Lower lobe of right lung (tissue), 2 donors: ENCODE measurements at places on chromosomes 13 and 19. TPM values are rescaled to one million over a fixed set of nuclear protein-coding genes. Genes with fewer than 3 reads are reported as not detected.

DNA sequence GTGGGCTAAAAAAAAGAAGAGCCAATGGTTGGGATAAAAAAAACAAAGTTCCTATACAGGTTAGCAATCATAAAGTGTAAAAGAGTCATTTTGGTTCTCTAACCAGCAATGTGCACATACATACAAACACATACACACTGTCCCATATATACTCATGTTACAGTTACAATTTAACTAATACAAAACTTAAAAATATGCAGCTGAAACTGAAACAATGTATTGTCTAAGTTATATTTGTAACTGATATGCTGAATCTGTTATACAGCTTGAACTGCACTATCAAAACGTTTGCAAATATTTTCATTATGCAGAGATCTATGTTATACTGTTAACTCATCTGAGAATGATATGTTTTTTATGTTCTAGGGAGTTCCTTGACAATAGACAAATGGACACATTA lies 173.7 kb downstream of the KLF12 start:
- DNase-seq, result no peak
- no peaks in the 10 kb centered on the region for H3K36me3 ChIP-seq

DNA sequence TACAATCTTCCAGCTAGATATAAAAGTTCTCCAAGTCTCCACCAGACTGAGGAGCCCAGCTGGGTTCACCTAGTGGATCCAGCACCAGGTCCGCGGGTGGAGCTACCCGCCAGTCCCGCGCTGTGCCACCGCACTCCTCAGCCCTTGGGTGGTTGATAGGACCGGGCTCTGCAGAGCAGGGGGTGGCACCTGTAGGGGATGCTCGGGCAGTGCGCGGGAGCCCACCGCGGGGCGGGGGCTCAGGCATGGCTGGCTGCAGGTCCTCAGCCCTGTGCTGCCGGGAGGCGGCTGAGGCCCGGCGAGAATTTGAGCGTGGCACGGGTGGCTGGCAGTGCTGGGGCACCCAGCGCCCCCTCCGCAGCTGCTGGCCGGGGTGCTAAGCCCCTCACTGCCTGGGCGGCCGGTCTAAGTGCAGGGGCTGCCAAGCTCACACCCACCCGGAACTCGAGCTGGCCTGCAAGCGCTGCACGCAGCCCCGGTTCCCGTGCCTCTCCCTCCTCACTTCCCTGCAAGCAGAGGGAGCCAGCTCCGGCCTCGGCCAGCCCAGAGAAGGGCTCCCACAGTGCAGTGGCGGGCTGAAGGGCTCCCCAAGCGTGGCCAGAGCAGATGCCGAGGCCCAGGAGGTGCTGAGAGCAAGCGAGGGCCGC lies 542.8 kb upstream of the PCDH9 start:
- H3K4me1 ChIP-seq, result no peaks in the 10 kb centered on the region
- H3K27me3 ChIP-seq, result no peaks in the 10 kb centered on the region
- H3K4me3 ChIP-seq, result no peak overlapping the region
- DNase-seq, result no peak
- H3K36me3 ChIP-seq, result no peaks in the 10 kb centered on the region
- H3K27ac ChIP-seq, result no peak overlapping the region

- no peaks in the 10 kb centered on the region for H3K27me3 ChIP-seq
- H3K4me1 ChIP-seq, result peaks cover 40% of the 10 kb centered on the region
- H3K27ac ChIP-seq, result peak overlapping the region; percentile 68
- peaks cover 20% of the 10 kb centered on the region for H3K36me3 ChIP-seq
Observed at GRCh38 chr19:49515767-49516166, 3.3 kb downstream of the FCGRT start.

- H3K27me3 ChIP-seq, result no peaks in the 10 kb centered on the region
- H3K4me3 ChIP-seq, result peak overlapping the region; percentile 46
- no peaks in the 10 kb centered on the region for H3K36me3 ChIP-seq
- H3K27ac ChIP-seq, result peak overlapping the region; percentile 60
Observed at GRCh38 chr19:6802336-6803035, 30.0 kb downstream of the VAV1 start.

GRCh38 chr19:6654347-6655310 lies 15.3 kb downstream of the TNFSF14 start:
- H3K27me3 ChIP-seq, result peaks cover 21% of the 10 kb centered on the region
- no peaks in the 10 kb centered on the region for H3K4me1 ChIP-seq
- H3K27ac ChIP-seq, result no peak overlapping the region
- no peak for DNase-seq
- no peaks in the 10 kb centered on the region for H3K36me3 ChIP-seq
- no peak overlapping the region for H3K4me3 ChIP-seq

DNA sequence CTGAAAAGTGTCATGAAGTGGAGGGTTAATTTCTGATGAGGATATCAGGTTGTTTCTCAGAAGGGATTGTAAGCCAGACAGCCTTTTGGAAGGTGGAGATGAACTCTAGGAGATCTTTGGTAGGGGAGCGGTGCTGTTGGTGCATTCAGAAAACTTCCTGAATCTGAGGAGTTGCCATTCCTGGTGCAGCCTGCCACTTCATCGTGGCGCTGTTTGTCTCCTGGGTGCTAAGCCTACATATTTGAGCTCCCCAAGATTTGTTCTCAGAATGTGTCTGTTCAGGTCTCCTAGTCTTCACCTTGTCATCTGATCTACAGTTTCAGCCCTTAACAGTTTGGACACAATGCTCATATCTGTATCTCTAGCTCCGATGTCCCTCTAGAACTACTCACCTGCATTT lies 285.6 kb downstream of the MTUS2 start:
- no peak overlapping the region for H3K27ac ChIP-seq
- H3K27me3 ChIP-seq, result peaks cover 4% of the 10 kb centered on the region
- no peak overlapping the region for H3K4me3 ChIP-seq

DNA sequence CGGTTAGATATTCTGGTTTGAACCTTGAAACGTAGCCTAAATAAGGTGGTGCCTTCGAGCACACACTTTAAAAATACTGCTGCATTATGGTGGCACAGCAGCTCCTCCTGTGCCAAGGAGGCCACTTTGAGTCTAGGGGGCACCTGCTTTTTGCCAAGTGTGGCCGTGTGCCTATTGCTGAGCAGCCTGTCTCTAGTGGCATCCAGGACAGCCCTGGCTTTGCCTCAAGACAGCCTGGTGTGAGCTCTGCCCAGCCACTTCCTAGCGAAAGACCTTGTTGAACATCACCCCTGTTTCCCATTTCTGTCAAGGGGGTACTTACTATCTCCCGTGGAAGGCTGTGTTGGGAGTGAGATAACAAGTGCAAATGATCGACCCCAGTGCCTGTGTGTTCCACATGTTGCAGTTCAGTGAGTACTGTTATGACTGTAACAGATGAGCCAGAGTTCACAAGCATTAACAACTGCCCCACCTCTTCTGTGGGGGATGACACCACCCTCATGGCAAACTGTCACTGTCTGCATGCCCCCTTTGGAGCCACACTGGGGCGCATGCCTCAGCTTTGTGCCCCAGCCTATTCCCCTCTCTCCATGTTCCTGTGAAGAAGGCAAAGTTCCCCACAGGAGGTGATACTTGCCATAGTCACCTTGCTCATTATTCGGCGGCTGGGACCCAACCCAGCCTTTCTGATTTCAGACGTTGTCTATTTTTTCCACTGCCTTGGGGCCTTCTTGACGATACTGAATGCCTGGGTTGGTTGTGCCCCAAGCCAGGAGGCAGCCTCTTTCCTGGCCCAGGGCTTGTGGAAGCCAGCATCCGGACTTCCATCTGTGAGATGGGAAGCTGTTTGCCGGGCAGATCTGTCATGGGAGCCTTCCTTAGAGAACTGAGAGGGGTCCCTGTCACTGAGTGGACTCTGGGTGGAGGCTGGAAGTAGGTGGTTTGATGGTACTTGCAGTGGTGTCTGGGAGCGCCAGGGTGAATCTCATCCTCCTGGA lies 5.4 kb downstream of the GATAD2A start:
- no peaks in the 10 kb centered on the region for H3K36me3 ChIP-seq
- no peak overlapping the region for H3K4me3 ChIP-seq
- H3K27ac ChIP-seq, result no peak overlapping the region
- no peak for DNase-seq

- peak; percentile 41 for DNase-seq
- H3K4me1 ChIP-seq, result peaks cover 11% of the 10 kb centered on the region
- H3K36me3 ChIP-seq, result peaks cover 65% of the 10 kb centered on the region
- no peak overlapping the region for H3K27ac ChIP-seq
- H3K27me3 ChIP-seq, result no peaks in the 10 kb centered on the region
- no peak overlapping the region for H3K4me3 ChIP-seq
Observed at GRCh38 chr19:54107876-54108490, 5.3 kb downstream of the NDUFA3 start.

GRCh38 chr13:75479102-75479740 lies 2.7 kb downstream of the TBC1D4 start:
- DNase-seq, result no peak
- H3K4me1 ChIP-seq, result peaks cover 25% of the 10 kb centered on the region
- peak overlapping the region; percentile 88 for H3K4me3 ChIP-seq
- no peak overlapping the region for H3K27ac ChIP-seq
- no peaks in the 10 kb centered on the region for H3K36me3 ChIP-seq
- no peaks in the 10 kb centered on the region for H3K27me3 ChIP-seq

GRCh38 chr19:51531349-51532315 lies at the start of gene SIGLEC6:
Gene SIGLEC6, minus strand, starts transcription at chr19:51531670. Its CDS starts 22 bp downstream, at chr19:51531648.
- H3K36me3 ChIP-seq, result no peaks in the 10 kb centered on the region
- H3K4me1 ChIP-seq, result no peaks in the 10 kb centered on the region
- peak within 1 kb of the TSS; percentile 3 for H3K4me3 ChIP-seq
- no peak within 1 kb of the TSS for H3K27ac ChIP-seq
- DNase-seq, result peak; percentile 84

DNA sequence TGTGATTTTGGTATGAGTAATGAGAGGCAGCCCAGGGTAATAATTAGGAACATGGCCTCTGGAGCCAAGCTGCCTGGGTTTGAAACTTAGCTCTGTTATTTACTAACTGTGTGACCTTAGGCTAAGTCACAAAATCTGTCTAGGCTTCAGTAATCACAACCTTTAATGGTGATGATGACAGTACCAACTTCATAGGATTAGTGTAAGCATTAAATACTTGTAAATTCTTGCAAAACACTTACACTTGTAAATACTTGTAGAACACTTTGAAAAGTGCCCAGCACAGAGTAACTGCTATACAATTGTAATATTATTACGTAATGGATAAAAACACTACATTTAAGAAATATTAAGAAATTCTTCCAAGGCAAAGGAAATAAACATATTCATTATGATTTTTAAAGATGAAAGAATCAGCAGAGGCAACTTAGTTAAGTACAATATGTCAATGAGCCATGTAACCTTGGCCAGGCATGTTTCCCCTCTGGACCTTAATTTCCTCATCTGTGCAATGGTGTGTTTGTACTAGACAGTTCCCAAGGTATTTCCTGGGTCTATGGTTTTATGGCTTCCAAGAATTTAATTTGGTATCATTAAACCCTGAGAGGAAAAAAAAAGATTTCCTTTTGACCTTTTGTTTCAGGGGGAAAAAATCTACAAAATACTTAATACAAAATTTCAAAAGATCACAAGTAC lies 628.5 kb upstream of the KLHL1 start:
- H3K27ac ChIP-seq, result no peak overlapping the region
- H3K4me3 ChIP-seq, result no peak overlapping the region
- DNase-seq, result no peak
- H3K36me3 ChIP-seq, result no peaks in the 10 kb centered on the region
- H3K27me3 ChIP-seq, result no peaks in the 10 kb centered on the region
- H3K4me1 ChIP-seq, result no peaks in the 10 kb centered on the region

DNA sequence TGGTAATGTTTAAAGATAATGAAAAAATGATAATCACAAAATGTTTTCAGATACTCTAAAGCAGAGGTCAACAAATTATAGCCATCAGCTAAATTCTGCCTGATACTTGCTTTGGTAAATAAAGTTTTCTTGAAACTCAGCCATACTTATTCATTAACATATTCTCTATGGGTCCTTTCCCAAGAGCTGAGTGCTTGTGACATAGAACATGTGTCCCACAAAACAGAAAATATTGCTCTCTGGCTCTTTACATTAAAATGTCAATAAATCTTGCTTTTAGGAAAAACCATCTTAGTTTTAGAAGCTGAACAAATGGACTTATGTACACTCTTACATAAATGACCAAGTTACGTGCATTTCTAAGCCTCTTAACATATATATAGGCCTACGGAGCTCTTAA lies 307.1 kb downstream of the DCT start:
- no peaks in the 10 kb centered on the region for H3K4me1 ChIP-seq
- H3K4me3 ChIP-seq, result no peak overlapping the region
- H3K27ac ChIP-seq, result no peak overlapping the region
- no peaks in the 10 kb centered on the region for H3K27me3 ChIP-seq
- no peaks in the 10 kb centered on the region for H3K36me3 ChIP-seq
- no peak for DNase-seq

DNA sequence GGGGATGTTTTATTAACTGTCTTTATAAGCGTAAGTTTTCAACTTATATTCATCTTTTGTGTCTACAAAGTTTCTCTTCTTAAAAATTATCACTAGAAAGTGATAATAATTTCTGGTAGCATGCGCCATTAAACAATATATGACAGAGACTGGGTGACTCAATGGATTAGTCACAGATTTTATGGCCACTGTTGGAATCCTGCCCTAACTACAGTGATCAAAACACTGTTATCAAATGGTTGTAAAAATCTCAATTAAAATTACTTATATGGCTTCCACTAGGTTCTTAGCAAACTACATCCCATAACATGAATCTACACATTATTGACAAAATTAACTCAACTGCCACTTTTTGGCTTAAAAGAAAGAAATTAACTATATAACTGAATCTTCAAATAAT lies 350.0 kb downstream of the DACH1 start:
- H3K4me1 ChIP-seq, result no peaks in the 10 kb centered on the region
- DNase-seq, result no peak
- H3K27ac ChIP-seq, result no peak overlapping the region
- H3K27me3 ChIP-seq, result no peaks in the 10 kb centered on the region

DNA sequence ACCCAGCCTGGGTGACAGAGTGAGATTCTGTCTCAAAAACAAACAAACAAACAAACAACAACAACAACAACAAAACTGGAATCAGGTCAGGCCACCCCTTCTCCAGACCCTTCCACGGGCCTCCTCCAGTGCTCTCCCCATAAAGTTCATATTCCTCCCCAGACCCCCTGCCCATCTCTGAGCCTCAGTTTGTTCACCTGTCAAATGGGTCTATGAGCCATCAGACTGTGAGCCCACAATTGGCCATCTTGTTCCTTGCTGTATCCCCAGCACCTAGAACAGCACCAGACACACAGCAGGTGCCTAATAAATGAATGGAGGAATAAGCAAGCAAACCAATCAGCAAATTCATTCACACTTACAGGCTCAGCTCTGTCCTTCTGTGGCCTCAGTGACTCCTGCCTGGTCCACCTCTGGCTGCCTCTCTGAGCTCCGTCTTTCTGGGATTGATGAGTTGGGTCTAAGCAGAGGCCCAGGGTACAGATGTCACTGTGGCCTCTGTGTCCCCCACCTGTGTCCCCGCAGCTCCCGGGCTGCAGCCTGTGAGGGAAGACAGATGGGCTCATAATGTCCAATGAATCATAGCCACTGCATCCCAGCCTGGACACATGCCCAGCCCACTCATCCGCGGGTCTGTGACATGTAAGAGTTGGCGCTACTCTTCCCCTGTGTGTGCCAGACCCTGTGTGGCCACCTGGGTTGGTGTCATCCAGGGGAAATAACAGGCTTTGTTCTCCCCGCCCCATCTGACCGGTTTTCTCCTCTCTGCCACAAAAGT lies 19.6 kb upstream of the PTPRS start:
- H3K4me3 ChIP-seq, result no peak overlapping the region
- peaks cover 25% of the 10 kb centered on the region for H3K27me3 ChIP-seq
- H3K36me3 ChIP-seq, result no peaks in the 10 kb centered on the region
- H3K27ac ChIP-seq, result no peak overlapping the region
- DNase-seq, result no peak

The C1QTNF9 gene
- not detected for total RNA-seq

The DLL3 gene
- not detected for total RNA-seq
